CD4-positive, alpha-beta T cell (primary cell): ENCODE measurements at places on chromosomes 16 and 17.

DNA sequence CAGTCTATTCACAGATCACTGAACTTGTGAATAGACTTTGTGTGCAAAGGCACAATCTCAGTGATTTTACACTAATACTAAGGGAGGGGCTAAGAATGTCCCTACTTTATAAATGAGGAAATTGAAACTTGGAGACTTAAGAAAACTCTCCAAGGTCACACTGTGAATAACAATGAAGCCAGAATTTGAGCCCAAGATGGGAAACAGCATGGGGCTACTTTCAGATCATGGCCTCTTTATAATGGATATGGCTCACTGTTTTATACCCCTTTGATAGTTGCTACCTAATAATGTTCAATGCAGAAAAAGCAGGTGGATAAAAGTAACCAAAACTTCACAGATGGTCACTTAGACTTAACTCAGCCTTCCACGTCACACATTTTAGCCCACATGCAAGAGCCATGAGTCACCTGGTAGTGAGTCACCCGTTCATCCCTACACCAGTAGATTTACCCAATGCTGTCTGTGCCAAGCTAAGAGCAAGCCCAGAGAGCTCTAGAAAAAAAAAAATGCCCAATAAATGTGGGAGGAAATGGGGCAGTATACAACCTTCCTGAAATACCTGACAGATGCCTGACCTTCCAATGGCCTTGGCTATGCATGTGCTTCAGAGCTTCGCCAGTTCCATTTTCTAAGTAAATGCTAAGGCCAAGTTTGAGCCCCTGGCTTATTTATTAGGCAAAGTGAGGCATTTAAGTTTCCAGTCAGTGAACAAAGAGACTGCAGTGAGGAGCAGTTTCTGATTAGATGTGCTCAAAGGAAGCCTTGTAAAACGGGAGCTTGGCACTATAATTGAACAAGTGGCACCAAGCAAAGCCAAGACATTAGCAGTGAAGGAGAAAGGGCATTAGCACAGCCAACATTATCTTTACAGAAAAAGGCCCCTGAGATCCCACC lies 219.7 kb downstream of the TMEM114 start:
- no peak for DNase-seq

DNA sequence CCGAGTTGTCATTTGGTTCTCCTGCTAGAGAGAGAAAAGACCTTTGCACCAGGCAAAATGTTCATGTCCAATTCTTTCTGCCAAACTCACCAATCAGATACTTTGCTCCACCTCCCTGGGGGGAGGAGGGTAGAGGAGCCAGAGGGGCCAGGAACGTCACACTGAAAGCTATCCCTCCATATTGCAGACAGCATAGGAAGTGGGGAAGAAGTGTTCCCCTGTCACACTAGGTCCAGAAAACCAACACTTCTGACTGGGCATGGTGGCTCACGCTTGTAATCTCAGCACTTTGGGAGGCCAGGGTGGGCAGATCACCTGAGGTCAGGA lies 9.5 kb downstream of the HSD17B2 start:
- no peak for DNase-seq

DNA sequence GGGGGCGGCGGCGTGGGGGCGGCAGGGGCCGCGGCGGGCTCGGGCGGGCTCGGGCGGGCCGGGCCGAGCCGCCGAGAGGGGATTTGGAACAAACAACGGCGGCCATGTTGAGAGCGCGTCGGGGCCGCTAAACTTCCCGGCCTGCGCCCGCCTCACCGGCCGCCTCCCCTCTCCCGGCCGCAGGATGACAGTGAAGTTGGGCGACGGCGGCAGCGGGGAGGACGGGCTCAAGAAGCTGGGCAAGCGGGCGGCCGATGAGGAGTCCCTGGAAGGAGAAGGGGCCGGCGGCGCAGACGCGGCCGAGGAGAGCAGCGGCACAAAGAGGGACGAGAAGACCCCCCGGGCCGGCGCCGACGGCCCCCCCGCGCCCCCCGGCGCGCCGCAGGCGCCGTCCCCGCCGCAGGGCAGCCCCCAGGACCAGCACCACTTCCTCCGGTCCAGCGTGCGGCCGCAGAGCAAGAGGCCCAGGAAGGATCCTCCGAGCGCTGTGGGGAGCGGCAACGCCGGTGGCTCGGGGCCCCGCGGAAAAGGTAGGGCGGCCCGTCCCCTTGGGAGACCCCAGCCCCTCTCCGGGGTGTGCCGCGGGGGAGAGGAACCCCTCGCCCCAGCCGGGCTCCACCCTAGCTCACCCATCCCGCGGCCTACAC lies 2.4 kb downstream of the CRAMP1 start:
- DNase-seq: no peak

GRCh38 chr17:44990994-44991393 lies 22.9 kb upstream of the C1QL1 start:
- DNase-seq: no peak

DNA sequence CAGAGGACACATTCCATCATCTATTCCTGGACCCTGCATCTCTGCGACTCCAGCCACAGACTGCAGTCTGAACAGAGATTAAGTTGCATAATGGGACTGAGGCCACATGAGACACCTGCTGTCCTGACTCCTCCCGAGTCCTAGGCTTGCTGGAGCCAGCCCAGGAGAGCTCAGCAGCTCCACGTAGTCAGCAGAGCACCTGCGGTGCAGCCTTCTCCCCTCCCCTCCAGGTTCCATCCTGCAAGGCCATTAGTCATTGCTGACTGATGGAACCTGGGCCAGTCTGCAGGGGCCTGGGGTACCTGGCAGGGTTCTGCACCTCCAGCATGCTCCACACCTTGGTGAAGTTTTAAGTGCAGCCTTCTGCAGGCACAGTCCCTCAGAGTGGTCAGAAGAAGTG lies 76.7 kb downstream of the PLD6 start:
- DNase-seq: no peak

- DNase-seq: no peak
These were observed 412 bp upstream of the ADGRG3 start for GRCh38 chr16:57667526-57668262.

GRCh38 chr16:88892065-88892464 lies 25.6 kb upstream of the PABPN1L start:
- DNase-seq: no peak

- DNase-seq: no peak
These were observed 44.0 kb downstream of the NSRP1 start for GRCh38 chr17:30160419-30161172.

- no peak for DNase-seq
These were observed 2.4 kb downstream of the KIAA0513 start for GRCh38 chr16:85029981-85030401.

DNA sequence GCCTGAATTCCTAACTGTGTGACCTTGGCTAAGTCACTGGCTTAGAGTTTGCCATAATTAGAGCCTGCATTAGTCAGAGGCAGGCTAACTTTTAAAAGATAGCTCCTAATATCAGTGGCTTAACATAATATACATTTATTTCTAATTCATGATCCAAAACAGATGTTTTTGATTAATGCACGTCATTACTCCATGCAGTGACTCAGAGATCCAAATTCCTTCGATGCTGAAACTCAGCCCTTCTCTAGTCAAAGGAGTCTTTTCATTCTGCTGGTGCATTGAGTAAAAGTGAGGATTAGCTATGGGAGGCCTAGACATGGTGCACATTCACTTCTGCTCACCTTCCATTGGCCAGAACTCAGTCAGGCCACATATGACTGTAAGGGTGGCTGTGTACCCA lies 49.8 kb downstream of the IRX3 start:
- no peak for DNase-seq

DNA sequence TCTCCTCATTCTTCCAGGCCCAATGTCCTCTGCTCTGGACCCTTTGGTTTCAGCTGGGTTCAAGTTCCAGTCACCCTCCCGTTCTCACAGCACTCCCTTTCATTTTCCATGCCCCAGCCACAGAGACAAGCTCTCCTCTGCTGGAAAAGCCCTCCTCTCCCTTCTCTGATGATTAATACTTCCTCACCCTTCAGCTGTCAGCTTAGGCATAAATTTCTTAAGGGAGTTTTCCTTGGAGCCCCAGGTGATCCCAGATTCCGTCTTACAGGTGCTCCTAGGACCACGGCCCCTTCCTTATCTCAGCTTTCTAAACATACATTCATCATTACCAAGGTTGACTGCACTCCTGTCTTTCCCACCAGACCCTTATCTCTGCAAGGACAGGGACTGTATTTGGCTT lies 10.4 kb downstream of the CHAD start:
- DNase-seq: no peak

GRCh38 chr17:12712415-12712814 lies 46.7 kb downstream of the MYOCD start:
- DNase-seq: no peak

GRCh38 chr17:13541032-13541480 lies 60.7 kb downstream of the HS3ST3A1 start:
- DNase-seq: no peak

- no peak for DNase-seq
These were observed 22.6 kb downstream of the AKAP1 start for GRCh38 chr17:57107498-57108101.
